Calu3 (cell line): ENCODE measurements at places on chromosomes 6 and 20. TPM values are rescaled to one million over a fixed set of nuclear protein-coding genes. Genes with fewer than 3 reads are reported as not detected.

GRCh38 chr6:72175916-72176315, 289.6 kb downstream of the RIMS1 start:
- DNase-seq = no peak
- no peak overlapping the region for H3K27ac ChIP-seq
- H3K4me3 ChIP-seq = no peak overlapping the region
- no peaks in the 10 kb centered on the region for H3K36me3 ChIP-seq

Gene BTNL2
- total RNA-seq = not detected in 2 replicates

DNA sequence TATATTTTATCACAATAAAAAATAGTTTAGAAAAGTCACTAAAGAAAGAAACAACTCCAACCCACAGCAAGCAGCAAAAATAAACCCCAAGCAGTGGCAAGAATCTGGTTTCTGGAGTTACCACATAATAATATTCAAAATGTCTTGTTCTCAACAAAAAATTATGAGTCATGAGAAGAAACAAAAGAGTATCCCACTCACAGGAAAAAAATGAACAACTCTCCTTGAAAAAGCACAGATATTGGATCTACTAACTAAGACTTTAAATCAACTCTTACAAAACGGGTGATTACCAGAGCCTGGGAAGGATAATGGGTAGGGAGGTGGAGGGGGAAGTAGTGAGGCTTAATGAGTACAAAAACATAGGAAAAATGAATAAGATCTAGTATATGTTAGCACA, 425.6 kb downstream of the PLCB1 start:
- no peaks in the 10 kb centered on the region for H3K4me1 ChIP-seq
- no peak overlapping the region for H3K27ac ChIP-seq
- no peaks in the 10 kb centered on the region for H3K27me3 ChIP-seq
- no peak for DNase-seq

DNA sequence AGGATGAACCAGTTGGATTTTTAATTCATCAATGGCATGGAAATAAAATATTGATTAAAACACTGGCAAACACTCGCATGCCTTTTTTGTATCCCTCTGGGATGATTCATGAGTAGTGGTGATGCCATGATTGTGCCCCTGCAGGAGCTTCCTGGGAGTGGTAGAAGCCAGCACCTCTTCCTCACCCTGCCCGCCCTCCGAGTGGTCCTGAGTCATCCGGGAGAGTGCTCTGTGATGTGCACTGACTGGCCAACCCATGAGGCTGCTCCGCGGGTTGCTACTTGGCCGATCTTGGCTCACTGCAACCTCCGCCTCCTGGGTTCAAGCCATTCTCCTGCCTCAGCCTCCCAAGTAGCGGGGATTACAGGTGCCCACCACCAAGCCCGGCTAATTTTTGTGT, 27.4 kb downstream of the GJA10 start:
- H3K36me3 ChIP-seq = peaks cover 6% of the 10 kb centered on the region
- no peaks in the 10 kb centered on the region for H3K27me3 ChIP-seq
- H3K4me1 ChIP-seq = no peaks in the 10 kb centered on the region
- no peak overlapping the region for H3K4me3 ChIP-seq

DNA sequence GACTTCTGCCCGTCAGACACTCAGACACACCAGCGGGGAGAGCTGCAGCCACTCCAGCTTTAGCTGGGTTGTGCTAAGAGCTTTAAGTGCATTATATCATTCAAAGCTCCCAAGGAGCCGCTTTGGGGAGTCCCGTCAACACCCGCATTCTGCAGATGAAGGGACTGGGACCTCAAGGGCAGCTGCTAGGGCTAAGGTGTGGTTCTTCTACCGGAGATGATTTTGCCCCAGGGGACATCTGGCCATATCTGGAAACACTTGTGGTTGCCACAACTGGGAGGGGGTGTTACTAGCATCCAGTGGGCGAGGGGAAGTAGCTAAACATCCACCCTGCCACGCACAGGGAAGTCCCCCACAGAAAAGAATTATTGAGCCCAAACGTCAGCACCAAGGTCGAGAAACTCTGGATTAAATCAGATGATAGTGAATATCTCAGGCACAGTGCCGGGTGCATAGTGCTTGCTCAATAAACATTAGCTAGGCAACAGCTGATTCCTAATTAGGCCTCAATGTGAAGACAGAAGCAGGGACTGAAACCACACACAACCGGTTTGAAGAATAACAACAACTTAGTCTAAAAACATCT, 29.6 kb downstream of the PMEPA1 start:
- H3K27me3 ChIP-seq = no peaks in the 10 kb centered on the region
- H3K4me1 ChIP-seq = peaks cover 99% of the 10 kb centered on the region
- H3K4me3 ChIP-seq = peak overlapping the region; percentile 32
- H3K36me3 ChIP-seq = peaks cover 100% of the 10 kb centered on the region
- no peak for DNase-seq
- peak overlapping the region; percentile 97 for H3K27ac ChIP-seq

- H3K4me3 ChIP-seq = no peak overlapping the region
- DNase-seq = no peak
- H3K27ac ChIP-seq = no peak overlapping the region
- H3K36me3 ChIP-seq = no peaks in the 10 kb centered on the region
- H3K4me1 ChIP-seq = no peaks in the 10 kb centered on the region
Observed at GRCh38 chr6:40666530-40666929, 79.4 kb upstream of the LRFN2 start.

Gene MYH7B
- total RNA-seq = 0.52 and 0.73 TPM in 2 replicates

- no peaks in the 10 kb centered on the region for H3K36me3 ChIP-seq
- no peaks in the 10 kb centered on the region for H3K27me3 ChIP-seq
- no peaks in the 10 kb centered on the region for H3K4me1 ChIP-seq
- DNase-seq = no peak
- no peak overlapping the region for H3K4me3 ChIP-seq
Observed at GRCh38 chr6:139839506-139840156, 465.2 kb upstream of the CITED2 start.

- no peak overlapping the region for H3K27ac ChIP-seq
- DNase-seq = no peak
- no peak overlapping the region for H3K4me3 ChIP-seq
- H3K4me1 ChIP-seq = no peaks in the 10 kb centered on the region
Observed at GRCh38 chr20:59144179-59144830, 19.3 kb upstream of the ZNF831 start.

Gene BNIP5
- 0.88 and 0.94 TPM in 2 replicates for total RNA-seq

DNA sequence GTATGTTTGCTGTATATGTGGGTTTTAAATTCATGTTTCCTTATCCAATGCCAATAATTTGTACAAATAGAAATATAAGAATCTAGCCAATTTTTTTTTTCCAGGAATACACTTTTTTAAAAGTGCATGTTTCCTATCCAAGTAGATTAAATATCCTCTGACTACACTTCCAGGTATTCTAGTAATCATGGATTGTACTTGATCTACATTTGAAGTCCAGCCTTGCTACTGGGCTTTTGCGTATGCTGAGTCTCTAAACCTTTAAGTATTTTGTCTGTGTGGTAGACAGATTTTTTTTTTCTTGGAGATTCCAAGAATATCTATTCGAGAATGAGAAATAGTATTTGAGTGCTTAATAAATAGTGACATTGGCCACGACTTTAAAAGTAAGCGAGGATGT, 188.3 kb downstream of the SASH1 start:
- no peak overlapping the region for H3K27ac ChIP-seq
- peaks cover 3% of the 10 kb centered on the region for H3K36me3 ChIP-seq
- no peak for DNase-seq
- H3K27me3 ChIP-seq = no peaks in the 10 kb centered on the region
- no peak overlapping the region for H3K4me3 ChIP-seq
- peaks cover 14% of the 10 kb centered on the region for H3K4me1 ChIP-seq

- H3K36me3 ChIP-seq = no peaks in the 10 kb centered on the region
- no peak overlapping the region for H3K4me3 ChIP-seq
- no peak for DNase-seq
- no peaks in the 10 kb centered on the region for H3K4me1 ChIP-seq
- H3K27ac ChIP-seq = no peak overlapping the region
Observed at GRCh38 chr6:4670824-4671409, 105.3 kb upstream of the CDYL start.

GRCh38 chr6:35265523-35265922, 6.0 kb downstream of the ZNF76 start:
- no peak for DNase-seq
- no peaks in the 10 kb centered on the region for H3K27me3 ChIP-seq
- H3K36me3 ChIP-seq = peaks cover 5% of the 10 kb centered on the region
- H3K4me3 ChIP-seq = no peak overlapping the region

Gene SLC17A2
- not detected in 2 replicates for total RNA-seq

GRCh38 chr20:8661229-8661952, 407.5 kb upstream of the PLCB4 start:
- H3K4me1 ChIP-seq = peaks cover 10% of the 10 kb centered on the region
- no peak for DNase-seq
- H3K36me3 ChIP-seq = peaks cover 5% of the 10 kb centered on the region
- H3K4me3 ChIP-seq = no peak overlapping the region
